ENCODE measurements at places on chromosomes 13 and 19.

GRCh38 chr13:40348096-40348679 is 318.3 kb downstream of the FOXO1 start:
- no peaks in the 10 kb centered on the region for H3K36me3 ChIP-seq
- no peak for DNase-seq
- H3K4me3 ChIP-seq, result no peak overlapping the region
- H3K4me1 ChIP-seq, result no peaks in the 10 kb centered on the region
- H3K27ac ChIP-seq, result no peak overlapping the region

GRCh38 chr19:8001651-8001994 is 3.8 kb downstream of the ELAVL1 start:
- peaks cover 36% of the 10 kb centered on the region for H3K4me1 ChIP-seq
- no peaks in the 10 kb centered on the region for H3K27me3 ChIP-seq
- H3K36me3 ChIP-seq, result peaks cover 7% of the 10 kb centered on the region
- no peak for DNase-seq

DNA sequence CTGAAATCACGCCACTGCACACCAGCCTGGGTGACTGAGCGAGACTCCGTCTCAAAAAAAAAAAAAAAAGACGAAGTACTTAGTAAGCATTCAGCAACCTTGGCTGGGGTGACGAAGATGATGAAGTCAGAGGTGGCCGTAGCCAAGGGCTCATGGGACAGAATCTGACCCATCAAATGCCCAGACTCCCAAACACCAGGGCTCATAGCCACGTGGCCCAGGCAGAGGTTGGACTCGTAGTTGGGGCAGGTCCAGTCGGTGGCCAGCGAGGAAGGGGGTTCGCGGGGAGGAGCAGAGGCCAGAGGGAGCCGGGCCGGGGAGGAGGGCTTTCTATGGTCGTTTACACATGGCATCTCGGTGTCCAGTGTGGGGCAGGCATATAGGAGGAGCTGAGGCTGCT is 52.1 kb upstream of the EHD2 start:
- peaks cover 5% of the 10 kb centered on the region for H3K4me1 ChIP-seq
- no peak overlapping the region for H3K27ac ChIP-seq
- H3K27me3 ChIP-seq, result no peaks in the 10 kb centered on the region
- no peak for DNase-seq

GRCh38 chr19:39199025-39199424 is 2.3 kb downstream of the NCCRP1 start:
- H3K4me1 ChIP-seq, result peaks cover 7% of the 10 kb centered on the region
- no peaks in the 10 kb centered on the region for H3K27me3 ChIP-seq
- no peak overlapping the region for H3K4me3 ChIP-seq
- DNase-seq, result no peak
- H3K27ac ChIP-seq, result no peak overlapping the region

DNA sequence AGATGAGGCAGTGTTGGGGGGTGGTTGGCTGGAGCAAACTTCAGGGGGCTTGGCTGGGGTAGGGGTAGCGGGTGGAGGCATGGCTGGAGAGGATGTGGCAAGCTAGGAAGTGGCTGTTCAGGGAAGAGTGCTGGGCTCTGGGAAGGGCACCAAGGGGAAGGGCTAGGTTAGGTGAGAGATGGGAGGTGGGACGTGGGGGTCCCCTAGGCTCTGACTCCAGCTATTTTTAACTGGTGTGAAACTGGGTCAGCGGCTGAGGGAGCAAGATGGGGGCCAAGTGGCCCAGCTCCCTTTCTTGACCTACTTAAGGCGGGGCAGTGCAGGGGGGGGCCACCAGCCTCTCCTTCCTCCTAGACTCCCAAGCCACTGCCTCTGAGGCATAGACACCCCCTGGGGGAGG is 7.3 kb downstream of the KCNC3 start:
- H3K36me3 ChIP-seq, result peaks cover 2% of the 10 kb centered on the region
- H3K27ac ChIP-seq, result no peak overlapping the region
- peaks cover 17% of the 10 kb centered on the region for H3K4me1 ChIP-seq
- no peak overlapping the region for H3K4me3 ChIP-seq
- no peak for DNase-seq

- H3K4me3 ChIP-seq, result no peak overlapping the region
- H3K36me3 ChIP-seq, result no peaks in the 10 kb centered on the region
- H3K27ac ChIP-seq, result no peak overlapping the region
- no peaks in the 10 kb centered on the region for H3K4me1 ChIP-seq
These were observed 8.2 kb downstream of the GPC5 start for GRCh38 chr13:91406619-91407018.

DNA sequence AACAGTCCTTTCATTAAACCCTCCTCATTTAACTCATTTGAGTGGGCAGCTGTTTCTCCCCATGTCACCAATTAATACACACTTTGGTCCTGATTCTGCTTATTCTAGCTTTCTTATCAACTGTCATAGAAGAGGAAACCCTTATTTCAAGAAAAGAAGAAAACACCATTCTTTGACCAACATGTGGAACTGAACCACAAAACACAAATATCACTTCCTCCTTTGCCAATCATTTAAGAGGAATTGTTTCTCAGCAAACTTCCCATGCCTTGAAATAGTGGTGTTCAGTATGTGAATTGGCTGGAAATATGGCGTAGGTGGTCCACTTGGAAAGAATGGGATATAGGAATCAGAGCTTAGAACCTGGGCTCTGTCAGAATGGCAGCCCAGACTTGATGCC is 20.4 kb downstream of the MBD3L2B start:
- no peaks in the 10 kb centered on the region for H3K27me3 ChIP-seq
- no peak overlapping the region for H3K27ac ChIP-seq
- DNase-seq, result no peak
- H3K4me1 ChIP-seq, result no peaks in the 10 kb centered on the region
- no peaks in the 10 kb centered on the region for H3K36me3 ChIP-seq

- peaks cover 3% of the 10 kb centered on the region for H3K4me1 ChIP-seq
- peak overlapping the region; percentile 89 for H3K4me3 ChIP-seq
- no peak for DNase-seq
- H3K36me3 ChIP-seq, result peaks cover 7% of the 10 kb centered on the region
- peak overlapping the region; percentile 83 for H3K27ac ChIP-seq
- H3K27me3 ChIP-seq, result no peaks in the 10 kb centered on the region
These were observed 1.2 kb downstream of the UQCRFS1 start for GRCh38 chr19:29211562-29212355.

DNA sequence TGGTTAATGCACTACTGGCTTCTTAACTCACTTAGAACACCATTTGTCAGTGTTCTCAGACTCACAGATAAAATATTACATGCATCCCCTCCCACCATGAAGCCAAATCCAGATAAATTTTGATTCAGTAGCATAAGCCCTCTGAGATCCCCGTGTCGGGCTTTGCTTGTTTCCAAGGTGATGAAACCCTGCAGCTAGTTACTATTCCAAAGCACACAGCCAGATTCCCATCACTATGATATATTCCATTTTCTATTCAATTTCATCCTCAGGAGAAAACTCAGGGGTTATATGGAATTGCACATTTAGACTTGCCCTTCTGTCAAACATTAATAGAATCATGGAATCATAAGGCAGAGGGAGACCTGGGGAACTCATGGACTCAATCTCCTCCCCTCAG is 9.4 kb upstream of the FAM124A start:
- H3K27me3 ChIP-seq, result peaks cover 58% of the 10 kb centered on the region
- no peaks in the 10 kb centered on the region for H3K4me1 ChIP-seq
- no peaks in the 10 kb centered on the region for H3K36me3 ChIP-seq
- DNase-seq, result no peak

DNA sequence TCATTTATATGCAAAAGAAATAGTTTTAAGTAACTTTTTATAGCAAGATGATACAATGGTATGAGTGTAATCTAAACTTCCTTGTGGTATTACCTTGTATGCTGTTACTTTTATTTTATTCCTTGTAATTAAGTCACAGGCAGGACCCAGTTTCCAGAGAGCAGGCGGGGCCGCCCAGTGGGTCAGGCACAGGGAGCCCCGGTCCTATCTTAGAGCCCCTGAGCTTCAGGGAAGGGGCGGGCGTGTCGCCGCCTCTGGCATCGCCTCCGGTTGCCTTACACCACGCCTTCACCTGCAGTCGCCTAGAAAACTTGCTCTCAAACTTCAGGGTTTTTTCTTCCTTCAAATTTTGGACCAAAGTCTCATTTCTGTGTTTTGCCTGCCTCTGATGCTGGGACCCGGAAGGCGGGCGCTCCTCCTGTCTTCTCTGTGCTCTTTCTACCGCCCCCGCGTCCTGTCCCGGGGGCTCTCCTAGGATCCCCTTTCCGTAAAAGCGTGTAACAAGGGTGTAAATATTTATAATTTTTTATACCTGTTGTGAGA is 10.2 kb downstream of the PLPPR3 start:
- H3K27me3 ChIP-seq, result no peaks in the 10 kb centered on the region
- peaks cover 36% of the 10 kb centered on the region for H3K36me3 ChIP-seq
- no peak overlapping the region for H3K27ac ChIP-seq
- H3K4me3 ChIP-seq, result no peak overlapping the region

DNA sequence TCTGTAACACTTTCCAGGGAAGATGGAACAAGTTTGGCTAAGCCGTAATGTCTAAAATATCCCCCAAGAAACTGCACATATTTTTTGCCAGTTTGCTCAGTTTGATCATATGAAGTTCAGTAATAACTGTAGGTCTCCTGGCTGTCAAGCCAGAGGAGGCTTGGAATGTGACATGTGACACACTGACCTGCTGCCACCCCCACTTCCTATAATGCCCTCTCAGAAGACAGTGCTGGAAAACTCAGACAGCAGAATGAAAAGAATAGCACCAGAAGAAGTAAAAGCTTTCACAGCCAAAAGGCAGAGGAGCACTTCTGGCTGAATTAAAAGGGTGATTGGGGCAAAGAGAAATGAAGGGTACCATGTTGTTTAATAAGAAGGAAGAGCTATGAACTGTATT is 67.4 kb upstream of the UBAC2 start:
- no peaks in the 10 kb centered on the region for H3K36me3 ChIP-seq
- H3K4me1 ChIP-seq, result no peaks in the 10 kb centered on the region
- no peaks in the 10 kb centered on the region for H3K27me3 ChIP-seq
- no peak overlapping the region for H3K27ac ChIP-seq
- no peak for DNase-seq
- H3K4me3 ChIP-seq, result no peak overlapping the region

DNA sequence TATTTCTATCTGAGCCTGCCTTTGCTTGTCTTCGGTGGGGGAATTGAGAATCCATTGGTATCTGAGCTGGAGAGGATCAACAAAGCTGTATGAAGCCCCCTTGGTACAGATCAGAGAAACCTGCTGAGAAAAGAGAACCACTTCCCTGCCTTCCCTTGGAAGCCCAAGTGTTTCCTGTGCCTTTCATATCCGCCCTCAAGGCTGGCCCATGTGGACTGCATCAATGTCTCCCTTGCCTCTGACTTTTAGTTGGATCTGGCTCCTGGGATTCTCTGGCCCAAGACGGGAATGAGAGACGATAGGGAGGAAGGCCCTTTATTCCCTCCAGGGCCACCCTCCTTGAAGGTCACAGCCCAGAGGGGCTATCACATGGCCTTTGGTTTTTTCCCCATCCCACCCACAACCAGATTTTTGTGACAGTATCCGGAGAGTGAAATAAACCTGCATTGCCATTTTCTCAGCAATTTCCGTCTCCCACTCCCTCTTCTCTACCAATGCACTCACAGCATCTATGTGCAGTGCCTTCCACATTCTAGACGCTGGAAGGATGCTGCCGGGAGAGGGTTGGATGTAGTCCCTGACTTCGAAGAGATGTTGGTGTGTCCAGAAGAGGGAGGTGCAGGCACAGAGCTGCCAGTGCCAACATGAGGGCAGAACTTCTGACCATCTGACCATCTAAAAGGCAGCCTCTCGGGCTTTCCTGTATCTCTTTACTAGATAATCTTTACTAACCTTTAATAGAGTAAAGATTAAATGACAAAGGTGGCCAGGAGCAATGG is 63.8 kb downstream of the KCTD15 start:
- H3K4me1 ChIP-seq, result no peaks in the 10 kb centered on the region
- no peak overlapping the region for H3K4me3 ChIP-seq
- DNase-seq, result no peak
- peaks cover 7% of the 10 kb centered on the region for H3K27me3 ChIP-seq

- no peaks in the 10 kb centered on the region for H3K36me3 ChIP-seq
- no peak for DNase-seq
- H3K27me3 ChIP-seq, result no peaks in the 10 kb centered on the region
- H3K4me3 ChIP-seq, result no peak overlapping the region
These were observed 14.4 kb downstream of the EPS15L1 start for GRCh38 chr19:16457195-16457953.

GRCh38 chr19:46452186-46452585 is 19.2 kb downstream of the PNMA8A start:
- H3K27ac ChIP-seq, result no peak overlapping the region
- no peaks in the 10 kb centered on the region for H3K27me3 ChIP-seq
